Activated naive CD8-positive, alpha-beta T cell treated with anti-CD3 and anti-CD28 coated beads for 36 hours (primary cell): ENCODE measurements at places on chromosomes 13 and 19. TPM values are rescaled to one million over a fixed set of nuclear protein-coding genes. Genes with fewer than 3 reads are reported as not detected.
A peak's percentile ranks its signal among the peaks of the same experiment; 100 is the strongest.

DNA sequence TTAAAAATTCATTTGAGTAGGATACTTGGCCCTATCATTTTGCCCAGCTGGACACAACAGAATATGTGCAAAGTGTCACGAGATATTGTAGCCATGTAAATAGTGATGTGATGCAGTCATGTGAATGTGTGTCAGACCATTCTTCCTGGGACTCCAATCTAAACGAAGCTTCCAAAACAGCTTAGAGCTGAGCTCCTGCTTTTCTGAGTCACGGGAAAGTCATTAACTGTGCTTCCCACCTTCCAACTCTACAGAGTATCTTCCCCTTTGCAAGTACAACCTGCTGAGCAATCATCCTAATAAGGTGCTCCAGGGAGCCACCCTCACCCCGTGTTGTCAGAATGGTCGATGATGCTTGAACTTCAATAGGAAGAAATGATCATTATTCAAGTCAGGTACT is 294.7 kb downstream of the MYO16 start:
- H3K27me3 ChIP-seq: no peaks in the 10 kb centered on the region
- no peak overlapping the region for H3K27ac ChIP-seq
- no peaks in the 10 kb centered on the region for H3K36me3 ChIP-seq
- H3K4me1 ChIP-seq: no peaks in the 10 kb centered on the region
- no peak for DNase-seq

GRCh38 chr13:29802621-29803020 is 47.8 kb downstream of the UBL3 start:
- H3K36me3 ChIP-seq: peaks cover 3% of the 10 kb centered on the region
- DNase-seq: no peak
- H3K4me3 ChIP-seq: no peak overlapping the region
- H3K27ac ChIP-seq: no peak overlapping the region

GRCh38 chr19:13881251-13881691 is 4.3 kb downstream of the NANOS3 start:
- H3K4me3 ChIP-seq: peak overlapping the region; percentile 26
- no peaks in the 10 kb centered on the region for H3K36me3 ChIP-seq
- H3K4me1 ChIP-seq: peaks cover 30% of the 10 kb centered on the region

IGSF23 gene
- total RNA-seq: not detected

ZNF100 gene
- 28.2 TPM for total RNA-seq

KLK1 gene
- 1.1 TPM for total RNA-seq
